ENCODE measurements at places on chromosomes 3 and 15. TPM values are rescaled to one million over a fixed set of nuclear protein-coding genes. Genes with fewer than 3 reads are reported as not detected.

The SRGAP3 gene
- total RNA-seq = 0.31 TPM

The GOLGA6L7 gene
- total RNA-seq = not detected

The GOLGA6B gene
- 0.09 TPM for total RNA-seq

The PDZRN3 gene
- not detected for total RNA-seq

The LDHAL6B gene
- total RNA-seq = not detected

The LEKR1 gene
- 1.1 TPM for total RNA-seq

The HRH1 gene
- total RNA-seq = 9.5 TPM

The CDCP1 gene
- 15.3 TPM for total RNA-seq

The GOLGA8M gene
- not detected for total RNA-seq

The PIGZ gene
- total RNA-seq = 1.2 TPM

The ZNF662 gene
- not detected for total RNA-seq

The MINAR1 gene
- 0.71 TPM for total RNA-seq

The PLSCR2 gene
- total RNA-seq = not detected

The HYKK gene
- total RNA-seq = 5.2 TPM

The SHC4 gene
- 1.1 TPM for total RNA-seq

The PRICKLE2 gene
- total RNA-seq = 2.6 TPM

The LRRIQ4 gene
- not detected for total RNA-seq

The NCBP2 gene
- 49.0 TPM for total RNA-seq

The RAB8B gene
- 18.8 TPM for total RNA-seq

The P2RY13 gene
- total RNA-seq = not detected

The RFX7 gene
- 12.1 TPM for total RNA-seq

The CLDN18 gene
- total RNA-seq = not detected

The PRSS50 gene
- total RNA-seq = not detected

The SOX2 gene
- 0.88 TPM for total RNA-seq

The IL17RB gene
- 0.83 TPM for total RNA-seq

The MAGI1 gene
- 4.5 TPM for total RNA-seq

The TPRG1 gene
- 0.28 TPM for total RNA-seq

The SUSD5 gene
- total RNA-seq = 3.8 TPM

The LNP1 gene
- 0.88 TPM for total RNA-seq

The TMEM207 gene
- not detected for total RNA-seq

The SLC38A3 gene
- not detected for total RNA-seq

The PYGO1 gene
- 8.9 TPM for total RNA-seq

The GOLGA6L6 gene
- total RNA-seq = not detected

The SETD5 gene
- 49.0 TPM for total RNA-seq

The SLC51A gene
- not detected for total RNA-seq

The TRH gene
- total RNA-seq = not detected

The NDN gene
- total RNA-seq = not detected

The SCAMP5 gene
- 14.0 TPM for total RNA-seq
